Activated T-cell treated with anti-CD3 and anti-CD28 coated beads, Interleukin-2, amount 50 U/mL, for 48 hours (primary cell): ENCODE measurements at places on chromosomes 16 and 17.

GRCh38 chr16:73725156-73725555 lies 571.5 kb upstream of the PSMD7 start:
- no peak for DNase-seq

GRCh38 chr16:88357317-88358022 lies 25.3 kb upstream of the ZNF469 start:
- no peak for DNase-seq

- no peak for DNase-seq
These were observed 903.8 kb upstream of the RBFOX1 start for GRCh38 chr16:6428861-6429260.

- peak; percentile 24 for DNase-seq
These were observed 80.1 kb downstream of the VAT1L start for GRCh38 chr16:77868478-77868877.

DNA sequence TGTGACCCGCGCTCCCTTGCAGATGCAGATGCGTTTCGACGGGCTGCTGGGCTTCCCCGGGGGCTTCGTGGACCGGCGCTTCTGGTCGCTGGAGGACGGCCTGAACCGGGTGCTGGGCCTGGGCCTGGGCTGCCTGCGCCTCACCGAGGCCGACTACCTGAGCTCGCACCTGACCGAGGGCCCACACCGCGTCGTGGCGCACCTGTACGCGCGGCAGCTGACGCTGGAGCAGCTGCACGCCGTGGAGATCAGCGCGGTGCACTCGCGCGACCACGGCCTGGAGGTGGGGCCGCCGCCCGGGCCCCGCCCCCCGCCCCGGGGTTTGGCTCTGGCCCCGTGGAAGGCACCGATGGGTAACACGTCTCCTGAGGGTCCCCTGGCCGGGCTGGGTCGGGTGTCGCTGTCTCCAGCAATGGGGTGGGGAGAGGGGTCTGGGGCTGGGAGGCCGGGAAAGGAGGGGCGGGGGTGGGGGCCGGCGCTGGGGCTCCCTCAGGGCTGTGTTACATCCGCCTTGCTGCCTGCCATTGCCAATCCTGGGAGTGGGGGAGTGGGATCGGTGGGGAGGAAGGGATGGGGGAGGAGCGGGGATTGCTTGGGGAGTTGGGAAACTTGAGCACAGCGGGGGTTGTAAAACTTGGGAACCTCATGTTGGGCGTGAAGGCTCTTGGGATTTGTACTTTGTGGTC lies 737 bp downstream of the NUDT16L1 start:
- peak; percentile 63 for DNase-seq

DNA sequence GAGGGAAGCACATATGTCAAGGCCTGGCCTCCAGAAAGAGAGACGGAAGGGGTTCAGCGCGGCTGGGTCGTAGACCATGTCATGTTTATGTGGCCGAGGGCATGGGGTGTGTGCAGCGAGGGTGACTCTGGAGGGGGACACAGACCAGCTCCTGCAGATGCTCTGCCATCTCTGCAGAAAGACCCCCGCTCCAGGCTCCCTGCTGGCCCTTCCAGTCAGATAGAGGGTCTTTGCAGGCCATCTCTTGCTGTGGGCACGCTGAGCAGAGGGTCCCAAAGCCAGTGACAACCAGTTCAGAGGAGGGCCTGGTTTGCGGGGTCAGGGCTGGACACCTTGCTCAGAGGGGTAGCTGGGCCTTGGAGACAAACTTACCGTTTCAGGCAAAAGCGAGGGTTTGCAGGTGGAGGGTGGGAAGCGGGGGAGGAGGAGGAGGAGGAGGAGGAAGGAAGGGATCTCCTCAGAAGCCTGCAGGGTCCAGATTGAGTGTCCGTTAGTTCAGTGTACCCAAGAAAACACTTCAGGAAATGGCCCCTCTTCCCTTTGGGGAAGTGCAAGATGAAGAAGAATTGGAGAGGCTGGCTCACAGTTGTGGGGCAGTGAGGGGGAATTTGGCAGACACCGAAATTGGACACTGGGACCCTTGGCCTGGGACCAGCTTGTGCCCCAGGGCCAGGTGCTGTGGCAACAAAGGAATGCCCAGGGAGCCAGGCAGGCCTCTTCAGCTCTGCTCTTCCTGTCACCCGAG lies 102.8 kb downstream of the CMIP start:
- no peak for DNase-seq

DNA sequence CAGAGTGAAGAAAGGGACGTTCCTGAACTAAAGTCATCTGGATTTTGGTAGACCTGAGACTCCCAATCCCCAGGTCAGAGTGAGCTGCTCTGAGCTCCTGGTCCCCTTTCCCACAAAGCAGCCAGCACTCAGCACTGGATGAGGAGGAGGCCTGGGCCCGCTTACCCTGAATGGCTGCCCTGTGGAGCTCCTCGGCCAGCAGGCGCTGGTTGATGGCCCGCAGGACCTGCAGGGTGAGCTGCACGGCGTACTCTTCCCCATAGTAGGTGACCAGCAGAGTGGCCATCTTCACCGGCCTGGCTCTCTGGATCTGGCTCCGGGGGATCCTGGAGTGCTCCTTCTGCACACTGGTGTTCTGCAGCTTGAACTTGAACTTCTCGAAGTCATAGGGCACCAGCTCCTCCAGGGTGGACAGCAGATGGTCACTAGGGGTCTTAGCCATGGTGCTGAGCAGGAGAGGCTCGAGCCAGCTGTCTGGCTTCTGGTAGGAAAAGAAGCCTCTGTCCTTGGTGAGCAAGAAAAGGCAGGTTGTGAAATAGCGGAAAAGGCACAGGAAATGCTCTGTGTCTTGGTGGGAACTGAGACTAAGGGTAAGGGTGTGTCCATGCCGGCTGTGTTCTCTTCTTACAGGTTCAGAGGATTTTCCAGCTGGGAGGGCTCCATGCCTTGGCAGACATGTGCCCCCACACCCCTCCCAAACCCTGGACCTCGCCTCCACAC lies at the start of gene MEFV:
TSS of gene MEFV (minus strand) at position 488 of the 720 bp plus-strand sequence. CDS start at position 442, 46 bp downstream.
- DNase-seq: no peak

DNA sequence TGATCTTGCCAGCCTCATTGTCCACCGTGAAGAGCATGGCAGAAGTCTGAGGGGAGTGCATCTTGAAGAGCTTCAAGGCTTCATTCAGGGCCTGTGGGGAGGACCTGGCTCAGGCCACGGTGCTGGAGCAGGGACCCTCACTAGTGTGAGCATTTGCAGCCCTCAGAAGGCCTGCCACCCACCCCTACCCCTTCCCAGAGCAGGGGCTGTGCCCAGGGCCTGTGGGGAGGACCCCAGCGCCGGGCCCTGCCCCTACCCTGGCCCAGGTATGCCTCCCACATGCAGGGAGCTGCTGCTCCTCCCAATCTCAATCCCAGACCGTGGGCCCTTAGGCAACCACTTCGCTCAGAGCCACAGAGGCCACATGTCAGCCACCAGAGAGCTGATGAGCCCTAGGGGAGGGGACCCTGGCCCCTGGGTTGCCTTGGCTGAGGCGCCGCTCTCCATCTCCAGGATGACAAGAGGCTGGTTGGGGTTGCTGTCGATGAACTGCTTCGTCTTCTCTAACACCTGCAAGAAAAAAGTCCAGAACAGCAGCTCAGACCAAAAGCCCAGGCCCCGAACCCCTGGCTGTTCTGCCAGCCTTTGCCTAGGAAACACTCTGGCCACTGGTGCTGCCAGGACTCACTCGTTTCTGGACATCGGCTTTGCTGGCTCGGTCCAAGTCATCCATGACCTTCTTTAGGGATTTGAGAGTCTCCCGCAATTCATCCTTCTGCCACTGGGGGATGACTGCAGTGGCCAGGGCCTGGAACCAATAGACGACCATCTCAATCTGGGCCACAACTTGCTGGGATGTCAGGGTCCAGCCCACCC lies 1.8 kb upstream of the EXOSC6 start:
- DNase-seq: peak; percentile 62

DNA sequence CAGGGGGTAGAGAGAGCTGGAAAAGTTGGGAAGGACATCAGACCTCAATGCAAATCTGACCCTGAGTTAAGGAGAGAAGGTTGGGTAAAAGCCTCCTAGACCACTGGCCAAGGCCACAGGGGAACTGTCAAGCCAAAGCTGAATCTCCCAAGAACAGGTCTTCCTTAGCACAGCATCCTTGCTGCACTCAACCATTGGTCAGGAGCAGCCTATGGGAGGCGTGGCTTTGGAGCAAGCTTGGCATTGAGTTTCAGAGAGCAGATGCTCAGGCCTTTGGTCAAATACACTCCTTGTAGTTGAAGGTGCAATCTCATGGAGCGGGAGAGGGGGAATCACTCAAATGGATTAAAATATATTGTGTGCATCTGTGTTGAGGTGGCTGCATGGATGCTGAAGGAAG lies 21.8 kb downstream of the SOX9 start:
- no peak for DNase-seq

GRCh38 chr16:80547145-80547544 lies 6.4 kb downstream of the DYNLRB2 start:
- no peak for DNase-seq

GRCh38 chr16:79071424-79071823 lies 529.1 kb downstream of the MAF start:
- DNase-seq: no peak

- DNase-seq: no peak
These were observed 175.5 kb downstream of the CYB561 start for GRCh38 chr17:63270610-63271009.

GRCh38 chr16:64234200-64234599 lies 887.7 kb downstream of the CDH11 start:
- no peak for DNase-seq

DNA sequence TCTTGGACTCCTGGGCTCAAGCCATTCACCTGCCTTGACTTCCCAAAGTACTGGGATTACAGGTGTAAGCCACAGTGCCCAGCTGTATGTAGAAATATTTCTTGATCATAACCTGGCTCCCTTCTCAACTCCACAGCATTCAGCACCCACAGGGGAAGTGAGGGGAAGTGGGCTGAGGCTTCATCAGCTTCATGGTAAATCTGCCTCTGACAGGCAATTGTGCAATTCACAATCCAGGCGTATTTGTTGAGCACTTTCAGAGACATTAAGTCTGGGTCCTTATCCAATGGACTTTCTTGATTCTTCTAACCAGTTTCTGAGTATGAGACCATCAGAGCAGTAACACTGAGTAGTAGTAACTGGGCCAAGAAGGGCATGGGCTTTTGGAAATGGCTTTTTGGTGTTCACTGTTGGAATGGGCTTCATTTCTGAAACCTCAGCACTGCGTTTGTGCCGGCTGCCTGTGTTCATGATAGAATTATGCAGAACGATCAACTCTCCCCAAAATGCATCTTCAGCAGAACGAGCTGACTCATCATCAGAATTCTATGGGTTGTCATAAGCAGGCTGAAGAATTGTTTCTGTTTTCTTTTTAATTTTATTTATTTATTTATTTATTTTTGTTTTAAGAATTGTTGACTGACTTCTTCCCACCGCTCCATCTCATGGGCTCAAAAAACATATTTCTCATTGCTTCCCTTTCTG lies 28.9 kb downstream of the FAM20A start:
- no peak for DNase-seq
